ENCODE measurements at places on chromosomes 1 and 21.

DNA sequence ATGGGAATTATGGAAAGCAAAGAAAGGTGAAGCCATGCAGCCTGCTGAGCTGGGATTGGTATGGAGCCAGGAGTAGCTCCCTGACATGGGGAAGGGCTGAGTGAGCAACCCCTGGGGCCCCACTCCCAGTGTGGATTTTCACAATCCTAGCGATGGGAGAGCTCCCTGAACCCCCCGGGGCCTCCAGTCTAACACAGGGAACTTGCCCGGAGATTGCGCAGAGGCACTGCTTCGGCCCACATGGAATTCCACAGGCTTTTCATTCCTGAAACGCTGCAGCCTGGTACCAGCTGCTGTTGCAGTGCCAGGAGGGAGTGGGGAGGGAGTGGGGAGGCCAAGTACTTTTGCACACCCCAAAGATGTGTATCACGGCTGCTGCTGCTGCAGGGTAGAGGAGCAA is 110.4 kb upstream of the C21orf91 start:
- DNase-seq: no peak

DNA sequence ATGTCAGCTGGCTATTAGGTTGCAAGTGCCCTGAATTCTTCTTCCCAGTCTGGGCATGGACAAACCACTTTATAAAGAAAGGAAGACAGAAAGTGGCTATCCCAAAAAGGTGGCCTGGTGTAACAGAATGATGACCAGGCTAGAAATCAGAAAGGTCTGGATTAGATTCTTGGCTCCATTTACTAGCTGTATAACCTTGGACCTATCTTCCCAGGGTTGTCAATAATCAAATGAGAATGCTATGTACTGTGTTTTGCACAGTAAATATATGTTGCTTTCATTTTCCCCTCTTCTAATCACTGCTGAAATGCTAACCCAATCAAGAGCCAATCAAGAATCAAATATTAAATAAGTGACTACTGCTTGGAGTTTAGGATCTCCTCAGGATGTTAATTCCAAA is 20.4 kb downstream of the RNF19B start:
- no peak for DNase-seq

DNA sequence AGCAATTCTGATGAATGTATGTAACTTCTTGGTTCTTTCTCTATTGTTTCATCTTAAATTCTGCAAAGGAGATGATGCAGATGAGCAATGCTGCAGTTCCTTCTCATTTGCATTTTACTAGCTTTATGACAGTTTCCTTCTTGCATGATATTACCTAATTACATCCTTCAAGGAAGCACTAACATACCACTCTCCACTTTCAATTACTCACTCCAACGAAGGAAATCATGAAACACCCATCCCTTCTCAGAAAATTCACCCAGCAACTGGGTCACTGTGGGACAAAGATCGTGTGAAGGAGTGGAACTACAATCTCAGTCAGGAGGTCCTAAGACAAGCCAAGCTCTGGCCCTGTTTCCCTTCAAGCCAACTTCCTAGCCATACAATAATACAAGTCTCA is 142.3 kb downstream of the CHD1L start:
- no peak for DNase-seq

DNA sequence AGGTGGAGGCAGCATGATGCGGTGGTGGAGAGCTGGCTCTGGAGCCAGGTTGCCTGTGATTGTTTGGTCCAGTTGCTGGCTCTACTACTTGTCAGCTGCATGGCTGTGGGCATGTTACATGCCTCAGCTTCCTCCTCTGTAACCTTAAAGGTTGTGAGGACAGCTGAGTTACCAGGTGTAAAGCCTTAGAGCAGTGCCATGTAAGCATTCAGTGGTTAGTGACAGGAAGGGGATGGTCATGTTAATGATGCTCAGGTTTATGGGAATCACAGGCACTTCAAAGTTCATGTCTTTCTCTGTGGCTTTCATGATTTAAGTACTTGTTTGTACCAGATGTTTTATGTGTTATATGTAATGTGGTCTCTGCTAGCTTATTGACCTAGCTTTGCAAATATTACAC is 32.6 kb downstream of the PTGFRN start:
- no peak for DNase-seq

- no peak for DNase-seq
These were observed 57.0 kb downstream of the YARS1 start for GRCh38 chr1:32759997-32760623.

GRCh38 chr1:54266195-54266594 is 66.2 kb downstream of the MRPL37 start:
- DNase-seq: no peak

- no peak for DNase-seq
These were observed 145.1 kb downstream of the NPHP4 start for GRCh38 chr1:5847013-5847659.

DNA sequence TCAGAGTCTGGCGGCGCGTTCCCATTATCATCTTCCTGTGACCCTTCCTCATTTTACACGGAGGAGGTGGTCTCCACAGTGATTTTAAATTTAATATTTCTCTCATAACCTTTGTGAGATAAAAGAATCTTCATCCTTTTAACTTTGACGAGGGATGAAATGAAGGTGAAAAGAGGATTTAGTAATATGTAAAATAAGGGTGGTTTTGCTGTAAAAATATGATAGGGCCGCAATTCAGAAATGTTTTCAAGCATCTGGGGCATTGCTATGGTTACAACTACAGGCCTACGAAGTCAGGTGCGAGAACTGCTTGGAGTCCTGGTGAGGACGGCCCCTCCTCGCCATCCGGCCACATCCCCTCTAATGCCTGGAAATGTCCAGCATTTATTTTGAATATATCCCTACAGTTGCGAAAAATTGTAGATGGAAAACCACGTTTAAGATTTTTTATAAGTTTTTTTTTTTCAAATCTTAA is 422 bp upstream of the RSBN1 start:
- DNase-seq: no peak

DNA sequence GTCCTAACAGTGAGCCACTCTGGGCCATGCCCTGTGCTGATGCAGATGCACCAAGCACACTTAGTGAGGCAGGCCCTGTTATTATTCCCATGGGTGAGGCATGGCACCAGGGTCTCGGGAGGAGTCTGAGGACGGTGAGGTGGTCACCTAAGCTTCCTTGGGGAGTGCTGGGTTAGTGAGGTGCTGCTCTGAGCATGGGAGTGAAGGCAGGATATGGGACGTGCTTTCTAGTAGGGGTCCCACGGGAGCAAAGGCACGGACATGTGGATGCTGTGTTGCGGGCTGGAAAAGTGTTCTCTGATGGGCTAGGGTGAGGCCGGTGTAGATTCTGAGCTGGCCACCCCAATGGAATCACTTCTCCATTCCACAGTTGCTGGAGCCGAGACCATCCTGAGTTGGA is 77.5 kb upstream of the CSF3R start:
- no peak for DNase-seq

- DNase-seq: no peak
These were observed 605.7 kb downstream of the MATN1 start for GRCh38 chr1:30117685-30118084.

DNA sequence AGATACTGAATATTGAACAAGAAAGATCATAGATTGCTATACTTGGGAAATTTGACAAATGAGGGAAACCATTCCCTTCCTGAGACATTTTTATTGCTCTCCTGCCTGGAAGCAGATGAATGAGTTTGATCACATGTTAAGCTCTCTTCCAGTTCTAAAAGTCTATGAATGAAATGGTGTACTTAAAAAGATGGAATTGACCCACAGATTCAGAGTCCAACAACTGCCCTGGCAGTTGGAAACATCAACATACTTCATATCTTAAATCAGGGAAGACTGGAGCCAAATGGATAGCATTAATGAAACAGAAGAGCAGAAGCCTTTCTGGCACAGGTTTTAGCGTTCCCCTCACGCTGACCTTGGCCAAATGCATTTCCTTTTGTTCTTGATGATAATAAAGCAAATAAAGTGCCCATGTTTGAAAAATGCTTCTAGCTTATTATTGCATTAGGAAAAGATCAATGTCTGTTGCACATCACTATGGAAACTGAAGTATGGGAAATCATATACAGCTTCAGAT is 142.6 kb downstream of the ESRRG start:
- no peak for DNase-seq

DNA sequence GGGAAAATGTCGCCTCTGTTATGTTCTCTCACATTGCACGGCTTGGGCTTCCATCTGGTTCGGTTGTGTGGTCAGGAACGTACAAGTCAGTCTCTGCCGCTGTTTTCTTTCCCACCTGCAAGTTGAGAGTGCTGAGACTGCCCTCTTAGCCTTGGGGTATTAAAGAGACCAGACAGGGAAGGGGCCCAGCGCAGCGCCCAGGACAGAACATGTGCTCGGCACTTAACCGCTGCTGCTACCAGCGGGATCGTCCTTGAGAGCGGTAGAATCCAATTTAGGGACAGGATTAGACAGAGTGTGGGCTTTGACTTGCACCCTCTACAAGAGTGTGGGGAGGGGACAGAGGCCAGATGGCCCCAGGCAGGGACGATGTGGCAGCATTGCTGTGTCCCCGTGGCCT is 17.7 kb upstream of the AGPAT3 start:
- DNase-seq: no peak

DNA sequence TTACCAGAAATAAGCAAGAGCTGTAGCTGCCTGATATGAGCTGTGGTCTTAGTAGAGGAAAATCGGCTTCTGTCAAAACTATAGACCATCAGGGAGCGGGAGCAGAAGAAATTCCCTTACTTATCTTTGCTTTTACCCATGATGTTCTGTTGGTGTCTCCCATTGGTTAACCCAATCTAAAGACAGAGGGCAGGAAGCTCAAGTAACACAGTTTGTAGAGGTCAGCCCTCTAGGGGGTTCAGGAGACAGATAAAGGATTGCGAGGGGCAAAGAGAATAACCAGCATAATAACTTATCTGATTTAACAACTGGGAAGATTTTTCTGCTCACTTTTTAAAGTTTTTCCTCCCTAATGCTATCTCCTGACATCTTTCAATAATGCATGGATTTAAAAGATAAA is 142.4 kb downstream of the NTMT2 start:
- no peak for DNase-seq

- no peak for DNase-seq
These were observed 22.9 kb downstream of the LRIG2 start for GRCh38 chr1:113095790-113096455.

DNA sequence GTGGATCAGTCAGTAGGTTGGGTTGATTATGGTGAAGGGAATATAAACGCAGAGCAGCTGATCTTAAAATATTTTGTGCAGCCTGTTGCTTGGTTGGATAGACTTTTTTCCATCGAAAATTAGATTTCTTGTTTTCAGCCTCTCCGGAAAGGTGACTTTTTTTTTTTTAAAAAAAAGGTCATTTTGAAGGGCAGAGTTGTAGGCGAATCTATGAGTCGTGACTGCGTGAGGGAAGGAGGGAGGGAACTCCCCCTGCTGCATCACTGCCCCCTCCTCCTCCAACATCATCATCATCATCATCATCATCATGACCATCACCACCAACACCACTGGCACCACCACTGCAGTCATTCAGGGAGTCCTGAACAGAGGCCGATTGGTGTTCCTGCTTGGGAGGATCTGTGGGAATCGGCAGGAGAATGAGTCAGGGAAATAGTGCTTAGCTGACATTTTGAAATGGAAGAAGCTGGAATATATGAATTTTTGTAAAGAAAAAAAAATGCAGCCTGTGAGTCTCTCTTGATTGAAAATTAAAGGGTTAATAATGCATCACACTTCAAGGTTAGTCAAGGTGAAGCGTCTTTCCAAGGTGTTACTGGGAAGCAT is 1.2 kb downstream of the ATP1B1 start:
- DNase-seq: no peak

DNA sequence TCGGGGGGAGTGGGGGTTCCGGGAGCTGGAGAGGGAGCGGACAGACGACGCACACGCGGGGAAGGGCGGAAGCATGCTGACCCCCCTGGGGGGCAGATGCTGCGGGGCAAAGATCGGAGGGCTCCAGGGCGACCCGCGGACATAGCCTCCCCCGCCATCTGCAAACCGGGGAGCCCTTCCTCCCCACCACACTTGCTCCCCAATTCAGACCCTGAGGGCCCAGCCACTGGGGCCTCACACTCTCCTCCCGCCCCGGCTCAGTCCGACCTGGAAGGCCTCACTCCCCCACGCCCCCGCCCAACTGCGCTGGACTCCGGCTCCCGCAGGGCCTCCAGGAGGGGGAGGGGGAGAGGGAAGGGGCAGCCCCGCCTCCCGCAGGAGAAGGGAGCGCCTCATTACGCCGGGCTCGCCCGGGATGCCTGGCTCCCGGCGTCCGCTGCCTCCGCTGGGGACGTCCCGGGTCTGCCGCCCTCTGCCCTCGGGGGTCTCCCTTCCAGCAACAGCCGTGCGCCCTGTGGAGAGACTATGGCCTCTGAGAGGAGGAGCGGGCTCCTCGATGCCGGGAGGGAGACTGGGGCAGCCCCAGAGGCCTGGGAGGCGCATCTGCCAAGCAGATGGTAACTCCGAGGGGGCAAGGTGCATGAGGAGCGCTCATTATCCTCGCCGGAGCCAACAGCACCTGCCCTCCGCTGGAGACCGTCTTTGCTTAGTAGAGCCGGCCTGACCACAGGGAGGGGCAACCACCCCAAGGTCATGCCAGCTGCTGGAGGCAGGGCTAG is 636 bp upstream of the CAMK2N1 start:
- no peak for DNase-seq
